GM06990 (cell line): ENCODE measurements at places on chromosomes 6 and 20.
A peak's percentile ranks its signal among the peaks of the same experiment; 100 is the strongest.

GRCh38 chr20:23143098-23143497 lies 57.0 kb upstream of the CD93 start:
- DNase-seq, result no peak

GRCh38 chr6:99119109-99120031 lies 171.6 kb upstream of the FBXL4 start:
- peak; percentile 17 for DNase-seq

DNA sequence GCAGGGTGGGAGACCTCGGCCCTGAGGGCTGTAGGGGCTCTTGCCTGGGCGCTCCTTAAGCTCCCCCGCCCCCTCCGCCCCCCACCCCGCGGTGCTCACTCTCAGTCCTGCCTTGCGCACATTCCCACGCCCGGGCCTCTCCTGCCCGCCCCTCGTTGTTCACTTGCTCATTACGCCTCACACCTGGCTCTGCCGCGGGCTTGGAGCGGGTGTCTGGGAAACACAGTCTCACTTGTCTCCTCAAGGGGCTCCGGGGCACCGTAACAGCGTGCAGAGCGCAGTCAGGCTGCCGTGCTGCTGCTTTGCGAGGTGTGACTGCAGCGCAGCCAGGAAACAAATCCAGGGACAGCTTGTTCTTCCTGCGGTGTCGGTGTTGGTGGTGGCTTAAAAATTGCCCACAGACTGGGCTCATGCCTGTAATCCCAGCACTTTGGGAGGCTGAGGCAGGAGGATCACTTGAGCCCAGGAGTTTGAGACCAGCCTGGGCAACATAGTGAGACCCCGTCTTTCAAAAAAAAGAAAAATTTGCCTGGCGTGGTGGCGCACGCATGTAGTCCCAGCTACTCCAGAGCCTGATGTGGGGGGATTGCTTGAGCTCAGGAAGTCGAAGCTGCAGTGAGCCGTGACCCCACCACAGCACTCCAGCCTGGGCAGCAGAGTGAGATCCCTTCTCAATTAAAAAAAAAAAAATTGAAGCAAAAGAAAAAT lies 4.6 kb downstream of the NPBWR2 start:
- no peak for DNase-seq

GRCh38 chr6:25232479-25232878 lies 46.7 kb upstream of the CARMIL1 start:
- no peak for DNase-seq

DNA sequence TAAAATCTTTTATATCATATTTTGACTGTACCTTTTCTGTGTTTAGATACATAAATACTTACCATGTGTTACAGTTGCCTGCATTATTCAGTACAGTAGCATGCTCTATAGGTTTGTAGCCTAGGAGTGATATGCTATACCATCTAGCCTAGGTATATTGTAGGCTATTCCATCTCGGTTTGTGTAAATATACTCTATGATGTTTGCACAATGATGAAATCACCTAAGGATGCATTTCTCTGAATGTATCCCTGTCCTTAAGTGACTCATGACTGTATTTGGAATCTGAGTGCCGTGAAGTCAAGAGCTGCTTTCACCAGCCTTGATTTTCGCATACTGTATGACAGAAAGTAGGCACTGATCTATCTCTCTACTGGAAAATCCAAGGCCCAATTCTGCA lies 129.9 kb downstream of the UTRN start:
- no peak for DNase-seq

GRCh38 chr6:168778201-168778600 lies 337.2 kb downstream of the SMOC2 start:
- no peak for DNase-seq
